ENCODE measurements at places on chromosomes 16 and 17. TPM values are rescaled to one million over a fixed set of nuclear protein-coding genes. Genes with fewer than 3 reads are reported as not detected.

Gene SLC2A4
- 1.6 TPM for total RNA-seq

Gene CDC42EP4
- total RNA-seq, result 69.6 TPM

Gene MPDU1
- total RNA-seq, result 51.2 TPM

Gene SDR42E1
- 3.6 TPM for total RNA-seq

Gene MMP2
- total RNA-seq, result 38.3 TPM

Gene PTGES3L
- total RNA-seq, result not detected

Gene KCNH6
- not detected for total RNA-seq

Gene CFAP97D1
- 0.17 TPM for total RNA-seq

Gene KRT23
- 21.7 TPM for total RNA-seq

Gene ODF4
- not detected for total RNA-seq

Gene NPIPA8
- total RNA-seq, result 0.87 TPM

Gene SLC16A5
- 14.9 TPM for total RNA-seq

Gene TP53TG3B
- not detected for total RNA-seq

Gene NR1D1
- 12.8 TPM for total RNA-seq

Gene WDR90
- total RNA-seq, result 15.3 TPM

Gene HSBP1
- total RNA-seq, result 61.6 TPM

Gene CEP295NL
- 11.2 TPM for total RNA-seq

Gene PRSS53
- 2.4 TPM for total RNA-seq

Gene NOD2
- total RNA-seq, result 9.8 TPM

Gene TP53TG3C
- not detected for total RNA-seq

Gene SLC5A10
- total RNA-seq, result not detected

Gene KRT20
- total RNA-seq, result not detected

Gene MCRIP1
- total RNA-seq, result 51.2 TPM

Gene KSR1
- total RNA-seq, result 47.0 TPM

Gene MRPL45
- total RNA-seq, result 19.3 TPM

Gene TNP2
- not detected for total RNA-seq

Gene PDK2
- total RNA-seq, result 34.2 TPM

Gene PRAC2
- not detected for total RNA-seq

Gene MPV17L
- 5.8 TPM for total RNA-seq

Gene GAST
- not detected for total RNA-seq

Gene NPIPA5
- total RNA-seq, result 6.6 TPM

Gene NGFR
- total RNA-seq, result 12.5 TPM

Gene EVPL
- total RNA-seq, result 0.06 TPM

Gene WSCD1
- 56.0 TPM for total RNA-seq

Gene NRN1L
- 1.2 TPM for total RNA-seq

Gene BICDL2
- not detected for total RNA-seq

Gene JPT2
- total RNA-seq, result 19.5 TPM

Gene ACTG1
- total RNA-seq, result 2,803 TPM

Gene FBRS
- total RNA-seq, result 73.1 TPM

Gene CCL4
- 63.5 TPM for total RNA-seq

Gene FAM171A2
- total RNA-seq, result 1.0 TPM

Gene USP43
- total RNA-seq, result 0.26 TPM

Gene MARCHF10
- not detected for total RNA-seq

Gene EMC6
- 6.0 TPM for total RNA-seq

Gene TEX14
- total RNA-seq, result not detected

Gene MYL4
- 3.9 TPM for total RNA-seq

Gene TAC4
- not detected for total RNA-seq

Gene ADORA2B
- total RNA-seq, result 0.77 TPM

Gene SGCA
- total RNA-seq, result 2.6 TPM

Gene MEIOB
- not detected for total RNA-seq

Gene STXBP4
- 11.4 TPM for total RNA-seq
